Left cardiac atrium (tissue), 4 donors: ENCODE measurements at places on chromosomes 6 and 20. TPM values are rescaled to one million over a fixed set of nuclear protein-coding genes. Genes with fewer than 3 reads are reported as not detected.
A peak's percentile ranks its signal among the peaks of the same experiment; 100 is the strongest.

Gene COL9A1
- 0.37 TPM for total RNA-seq

Gene C6orf15
- total RNA-seq, result not detected

DNA sequence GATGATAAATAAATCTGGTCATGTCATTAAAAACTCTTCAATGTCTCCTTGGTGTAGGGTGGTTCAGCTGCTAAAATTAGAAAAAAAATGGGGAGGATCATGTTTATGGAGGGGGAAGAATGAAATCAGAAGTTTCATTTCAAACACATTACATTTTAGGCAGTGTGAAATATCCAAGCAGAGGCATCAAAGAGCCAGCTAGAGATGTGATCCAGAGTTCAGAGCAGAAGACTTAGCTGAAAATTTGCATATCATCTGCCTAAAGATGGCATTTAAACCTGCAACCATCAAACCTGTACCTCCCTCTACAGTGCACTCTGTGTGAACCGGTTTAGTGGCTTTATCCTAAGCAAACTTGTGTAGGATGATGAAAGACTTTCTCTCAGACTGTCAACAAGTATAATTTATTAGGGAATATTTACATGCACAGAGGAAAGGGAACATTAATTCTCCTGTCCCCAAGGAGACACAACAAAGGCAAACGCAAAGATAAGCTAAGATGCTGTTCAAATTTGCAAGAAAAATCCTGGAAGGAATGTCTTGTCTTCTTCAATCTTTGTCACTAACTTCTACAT is 84.8 kb upstream of the PLEKHG1 start:
- DNase-seq, result no peak

GRCh38 chr6:111791415-111791814 is 81.8 kb downstream of the FYN start:
- DNase-seq, result no peak

DNA sequence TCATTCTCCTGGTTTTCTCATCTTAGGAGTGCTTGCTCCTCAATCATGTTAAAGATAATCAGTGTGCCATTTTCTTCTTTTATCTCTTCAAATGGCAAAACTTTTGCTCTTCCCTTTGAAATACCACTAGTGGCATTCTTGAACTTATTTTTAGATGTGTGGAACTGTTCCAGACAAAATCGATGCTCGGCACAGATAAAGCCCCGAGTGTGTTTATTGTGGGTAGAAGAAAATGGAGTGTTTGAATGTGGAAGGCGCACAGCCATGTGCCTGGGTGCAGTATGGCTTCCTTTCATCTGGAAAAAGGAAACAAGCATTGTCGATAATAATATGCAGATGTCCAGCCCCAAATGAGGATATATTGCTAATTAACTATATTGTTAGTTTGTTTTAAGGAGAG is 42.4 kb downstream of the ISM1 start:
- no peak for DNase-seq

GRCh38 chr20:46978951-46979491 is 84.4 kb downstream of the EYA2 start:
- no peak for DNase-seq

GRCh38 chr6:142377497-142377848 is 75.7 kb downstream of the ADGRG6 start:
- DNase-seq, result no peak

DNA sequence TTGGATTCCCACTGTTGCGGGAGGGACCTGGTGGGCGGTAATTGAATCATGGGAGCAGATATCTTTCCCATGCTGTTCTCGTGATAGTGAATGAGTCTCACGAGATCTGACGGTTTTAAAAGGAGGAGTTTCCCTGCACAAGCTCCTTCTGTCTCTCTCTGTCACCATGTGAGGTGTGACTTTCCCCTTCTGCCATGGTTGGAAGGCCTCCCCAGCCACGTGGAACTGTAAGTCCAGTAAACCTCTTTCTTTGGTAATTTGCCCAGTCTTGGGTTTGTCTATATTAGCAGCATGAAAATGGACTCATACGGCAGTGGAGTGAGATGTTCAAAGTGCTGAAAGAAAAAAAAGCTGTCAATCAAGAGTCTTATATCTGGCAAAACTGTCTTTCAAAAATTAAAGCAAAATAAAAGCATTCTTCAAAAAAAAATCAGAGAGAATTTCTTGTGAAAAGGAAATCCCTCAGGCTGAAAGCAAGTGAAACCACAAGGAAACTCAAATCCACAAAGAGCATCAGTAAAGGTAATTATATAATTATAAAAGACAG is 15.5 kb upstream of the KIF25 start:
- DNase-seq, result no peak

DNA sequence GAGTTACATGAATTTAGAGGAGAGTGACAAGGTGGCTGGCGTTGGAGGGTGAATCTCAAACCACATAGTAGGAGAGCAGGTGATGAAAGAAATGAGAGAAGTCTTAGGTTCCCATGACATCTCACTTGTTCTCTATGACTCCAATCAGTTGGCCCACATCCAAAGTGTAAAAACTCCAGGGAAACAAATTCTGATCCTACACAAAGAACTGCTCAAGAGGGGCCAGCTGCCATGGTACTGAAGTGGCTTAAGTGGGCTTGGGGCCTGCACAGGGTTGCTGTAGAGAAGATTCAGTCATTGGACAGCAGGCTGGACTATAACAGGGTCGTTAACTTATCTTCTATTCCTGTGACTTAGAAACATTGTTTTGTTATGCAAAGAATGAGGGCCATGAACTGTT is 7.6 kb upstream of the ADGRF4 start:
- DNase-seq, result no peak

DNA sequence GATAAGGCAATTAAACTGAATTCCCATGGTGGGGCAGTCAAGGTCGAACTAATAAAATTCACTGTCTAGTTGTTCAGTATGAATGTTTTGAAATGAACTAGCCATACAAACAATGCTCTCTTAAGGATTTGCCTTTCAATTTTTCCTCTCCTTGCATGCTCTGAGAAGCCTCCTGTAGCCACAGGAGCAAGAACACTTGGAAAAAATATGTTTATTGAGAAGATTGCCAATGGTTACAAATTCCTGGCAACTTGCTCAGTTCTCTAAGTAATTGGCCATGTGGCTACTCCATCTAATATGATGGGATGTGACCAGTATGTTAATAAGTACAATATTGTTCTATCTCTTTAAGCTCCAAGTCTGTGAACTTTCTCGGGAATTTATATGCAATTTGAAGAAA is 49.4 kb downstream of the FUT9 start:
- no peak for DNase-seq

- peak; percentile 36 for DNase-seq
These were observed 78.1 kb downstream of the PRDM1 start for GRCh38 chr6:106163966-106164877.

- peak; percentile 29 for DNase-seq
These were observed 2.3 kb upstream of the ALDH5A1 start for GRCh38 chr6:24492475-24492874.

GRCh38 chr20:63702036-63702665 is 5.6 kb downstream of the ARFRP1 start:
- DNase-seq, result peak; percentile 22
